ENCODE measurements at places on chromosomes 12 and 14.
A peak's percentile ranks its signal among the peaks of the same experiment; 100 is the strongest.

GRCh38 chr14:78752518-78753188 is 582.5 kb downstream of the NRXN3 start:
- DNase-seq = no peak

DNA sequence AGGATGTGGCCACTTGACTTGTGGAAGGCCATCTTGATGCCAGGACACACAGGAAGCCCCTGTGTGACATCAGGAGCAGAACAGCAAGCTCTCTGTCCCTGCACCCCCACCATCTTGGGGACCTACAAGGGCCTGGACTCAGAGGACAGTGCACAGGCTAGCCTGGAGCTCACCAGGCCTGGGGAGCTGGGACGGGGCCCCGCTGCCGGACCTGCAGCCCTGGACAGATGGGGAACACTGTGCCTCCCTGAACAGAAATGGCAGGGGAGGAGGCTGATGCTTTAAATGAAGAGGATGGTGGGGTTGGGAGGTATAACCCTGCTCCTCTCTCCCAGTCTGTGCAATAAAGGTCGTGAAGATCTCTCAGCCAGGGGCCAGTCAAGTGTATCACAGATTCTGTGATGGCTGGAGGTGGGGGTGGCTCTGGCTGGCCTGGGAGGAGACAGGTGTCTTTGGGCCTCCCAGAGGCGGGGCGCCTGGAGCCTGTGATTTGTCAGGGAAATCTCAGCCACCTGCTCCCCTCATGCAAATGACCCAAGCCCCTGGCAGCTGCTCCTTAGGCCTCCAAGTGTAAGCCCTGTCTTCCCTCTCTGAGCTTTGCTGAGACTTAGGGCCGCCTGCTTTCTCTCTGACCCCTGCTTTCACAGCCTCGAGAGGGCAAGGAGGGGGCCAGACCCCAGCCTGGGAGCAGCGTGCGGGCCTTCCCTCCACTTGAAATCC is 1.1 kb upstream of the GNB3 start:
- no peak for DNase-seq

GRCh38 chr14:39581474-39581873 is 149.2 kb upstream of the FBXO33 start:
- DNase-seq = no peak

DNA sequence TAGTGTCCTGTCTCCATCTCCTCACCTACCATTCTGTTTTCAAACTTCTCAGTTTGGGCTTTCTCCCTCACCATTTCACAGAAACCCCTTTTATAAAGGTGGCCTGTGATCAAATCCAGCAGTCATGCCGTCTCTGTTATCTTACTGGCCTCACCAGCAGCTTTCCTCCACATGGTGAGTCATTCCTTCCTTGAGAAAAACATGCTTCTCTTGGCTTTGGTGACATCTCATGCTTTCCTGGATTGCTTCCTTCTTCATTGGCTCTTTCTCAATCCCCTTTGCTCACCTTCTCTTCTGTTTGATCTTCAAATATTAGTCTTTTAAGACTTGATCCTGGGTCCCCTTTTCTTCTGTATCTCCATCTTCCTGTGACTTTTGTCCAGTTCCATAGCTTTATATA is 164.9 kb downstream of the ANO4 start:
- DNase-seq = no peak

GRCh38 chr14:39431416-39432178 is 636 bp downstream of the FBXO33 start:
- DNase-seq = peak; percentile 56

- DNase-seq = no peak
These were observed 19.8 kb downstream of the TPH2 start for GRCh38 chr12:71958457-71958856.

DNA sequence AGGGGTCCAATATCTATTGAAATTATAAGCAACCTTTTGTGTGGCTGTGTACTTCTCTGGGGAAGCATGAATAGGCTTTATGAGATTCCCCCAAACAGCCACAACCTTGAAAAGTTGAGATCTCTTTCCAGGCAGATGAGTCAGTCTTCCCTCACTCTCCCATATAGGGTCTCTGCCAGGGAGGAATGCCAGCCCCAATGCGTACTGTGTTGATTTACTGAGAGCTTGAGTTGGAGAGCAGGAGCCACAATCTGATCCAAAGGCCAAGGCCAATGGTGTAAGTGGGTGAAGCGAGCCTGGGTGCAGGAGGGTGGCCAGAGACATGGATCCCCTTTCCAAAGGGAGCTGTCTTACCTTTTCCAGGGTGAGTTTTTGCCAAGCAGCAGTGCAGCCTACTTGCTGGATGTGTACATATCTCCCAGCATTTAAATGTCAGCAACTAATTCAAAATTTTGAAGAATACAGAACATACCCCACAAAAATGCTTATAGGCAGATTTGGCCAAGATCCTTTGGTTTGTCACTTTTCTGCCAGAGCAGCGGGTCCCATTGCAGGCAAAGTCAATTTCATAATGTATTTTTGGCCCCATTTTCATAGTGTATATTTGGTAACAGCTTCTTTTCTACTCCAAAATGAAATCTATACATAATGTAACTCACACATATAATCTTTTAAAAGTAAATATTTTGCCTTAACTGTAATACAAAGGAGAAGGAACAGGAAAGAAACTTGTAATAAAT is 88.2 kb downstream of the TBC1D30 start:
- no peak for DNase-seq

DNA sequence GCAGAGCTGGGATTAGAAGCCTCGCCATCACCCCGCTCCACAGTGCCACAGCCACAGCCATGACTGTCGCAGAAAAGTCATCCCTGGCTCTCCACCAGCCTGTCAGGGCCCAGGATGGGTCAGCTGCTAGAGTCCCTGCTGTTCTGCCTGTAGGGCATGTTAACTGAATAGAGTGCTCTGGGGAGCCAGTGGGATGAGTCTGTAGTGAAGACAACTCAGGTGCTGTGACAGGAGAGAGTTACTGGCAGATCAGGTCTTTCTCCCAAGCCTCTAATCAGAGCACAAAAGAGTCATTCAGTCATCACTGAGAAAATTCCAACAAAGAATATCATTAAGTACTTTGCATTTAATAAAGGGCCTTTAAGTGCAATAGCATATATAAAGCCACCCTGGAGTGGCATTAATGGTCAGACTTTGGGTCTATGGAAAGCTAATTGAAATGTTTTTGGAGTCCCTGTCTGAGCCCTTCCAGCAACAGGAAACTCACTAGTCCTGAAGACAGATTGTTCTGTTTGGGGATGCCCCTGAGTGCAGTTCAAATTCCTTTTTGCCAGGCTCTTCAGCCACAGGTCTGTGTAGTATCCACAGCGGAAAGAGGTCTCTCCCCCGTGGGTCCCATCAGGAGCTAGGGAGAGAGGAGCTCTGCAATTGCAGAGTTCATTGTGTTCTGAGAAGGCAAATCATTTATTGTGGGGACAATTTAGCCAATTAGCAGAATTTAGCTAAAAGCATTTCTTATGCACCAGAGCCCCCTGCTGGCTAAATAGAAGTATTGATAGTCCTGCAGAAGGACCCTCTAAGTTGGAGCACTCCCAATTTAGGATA is 45.2 kb upstream of the C14orf132 start:
- no peak for DNase-seq

GRCh38 chr12:70272510-70272909 is 29.3 kb downstream of the CNOT2 start:
- no peak for DNase-seq

DNA sequence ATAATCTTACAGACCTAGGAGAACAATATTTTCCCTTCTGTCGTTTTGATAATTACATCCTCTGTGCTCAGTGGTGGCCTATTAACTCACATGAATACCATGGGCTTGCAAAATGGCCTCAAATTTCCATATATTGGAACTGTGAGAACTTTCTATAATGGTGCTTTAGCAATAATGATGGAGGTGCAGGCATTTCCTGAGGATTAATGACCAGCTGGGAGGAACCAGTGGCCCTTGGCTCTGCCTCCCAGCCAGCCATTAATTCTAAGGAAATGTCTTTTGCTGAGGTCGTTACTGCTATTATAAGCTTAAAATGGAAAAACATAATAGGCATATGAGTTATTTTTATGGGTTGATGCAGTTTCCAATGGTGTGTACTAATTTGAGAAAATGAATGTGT is 33.6 kb downstream of the HMGA2 start:
- no peak for DNase-seq

DNA sequence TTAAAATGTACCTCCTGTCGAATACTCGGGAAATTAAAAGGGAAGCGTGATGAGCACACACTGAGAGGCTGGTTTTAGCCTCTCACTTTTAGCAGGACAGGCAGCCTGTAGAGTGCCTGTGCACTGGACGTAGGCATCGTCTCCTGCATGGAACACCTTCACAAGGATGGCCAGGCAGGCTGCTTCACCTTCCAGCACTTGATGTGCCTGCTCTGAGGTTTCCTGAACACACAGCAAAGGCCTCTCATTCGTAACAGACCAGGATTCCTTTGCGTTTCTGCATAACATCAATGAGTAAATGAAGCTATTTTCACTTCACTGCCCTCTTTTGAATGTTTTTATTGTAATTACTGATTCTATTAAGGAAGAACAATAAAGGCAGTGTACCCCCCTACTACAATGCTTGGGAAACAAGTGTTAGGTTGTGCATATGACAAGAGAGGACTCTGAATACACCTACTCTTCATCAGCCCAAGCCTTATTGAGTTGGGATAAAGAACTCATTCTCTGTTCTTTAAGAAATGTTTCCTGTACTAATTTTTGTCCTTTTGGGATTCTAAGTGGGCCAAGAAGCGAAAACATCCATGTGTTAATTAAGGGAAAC is 1077.6 kb upstream of the FOXG1 start:
- DNase-seq = no peak

GRCh38 chr14:88417594-88417993 is 32.1 kb downstream of the SPATA7 start:
- no peak for DNase-seq

- no peak for DNase-seq
These were observed 4.4 kb upstream of the HOXC9 start for GRCh38 chr12:53995378-53996239.

GRCh38 chr12:81128930-81129554 is 51.2 kb downstream of the ACSS3 start:
- no peak for DNase-seq

DNA sequence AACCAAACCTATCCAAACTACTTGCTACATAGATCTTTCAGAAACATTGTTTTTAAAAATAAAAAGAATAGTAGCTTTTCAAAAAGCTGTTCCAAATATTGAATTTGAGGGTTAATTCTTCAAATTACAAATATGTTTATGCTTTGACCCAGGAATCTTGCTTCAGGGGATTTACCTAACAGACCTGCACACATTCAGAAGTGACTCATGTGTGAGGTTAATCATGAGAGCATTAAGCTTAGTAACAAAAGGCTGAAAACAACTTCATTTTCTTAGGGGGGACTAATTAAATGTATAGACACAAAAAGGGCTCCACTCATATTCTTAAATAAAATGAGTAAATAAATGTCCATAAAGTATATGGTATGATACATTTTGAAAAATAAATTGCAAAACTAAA is 672.4 kb upstream of the FLRT2 start:
- no peak for DNase-seq

DNA sequence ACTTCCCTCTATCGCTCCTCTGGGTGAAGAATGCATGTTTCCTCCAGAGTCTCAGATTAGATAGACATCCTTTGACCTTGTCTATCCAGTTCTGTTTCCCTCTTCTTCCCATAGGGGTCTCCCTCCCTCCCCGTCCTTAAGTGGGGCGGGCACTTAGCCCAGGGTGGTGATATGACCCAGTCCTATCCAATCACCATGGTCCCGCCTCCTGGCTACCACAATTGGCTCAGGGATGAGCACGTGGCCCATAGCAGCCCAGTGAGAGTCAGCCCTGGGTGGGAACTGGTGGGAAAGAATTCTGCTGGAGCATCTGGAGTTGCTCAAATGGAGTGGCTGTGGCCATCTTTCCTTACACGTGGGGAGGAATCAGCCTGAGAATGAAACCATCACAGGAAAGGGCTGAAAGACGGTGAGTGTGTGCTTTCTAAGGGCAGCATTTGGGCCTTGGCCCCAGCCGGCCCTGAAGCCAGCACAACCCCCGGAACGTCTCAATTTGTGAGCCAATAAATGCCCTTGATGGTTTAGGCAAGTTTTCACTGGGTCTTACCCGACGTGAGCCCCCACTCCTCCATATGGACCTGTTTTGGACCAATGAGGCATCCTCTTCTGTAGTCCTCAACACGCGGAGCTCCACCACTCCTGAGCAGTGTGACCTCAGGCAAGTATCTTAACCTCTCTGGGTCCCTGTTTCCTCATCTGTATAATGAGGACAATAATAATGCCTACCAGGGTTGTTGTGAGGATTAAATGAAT is 14.4 kb upstream of the MLXIP start:
- peak; percentile 49 for DNase-seq
